ENCODE measurements at places on chromosomes 6 and 20. TPM values are rescaled to one million over a fixed set of nuclear protein-coding genes. Genes with fewer than 3 reads are reported as not detected.

FGD2 gene
- 6.5 TPM for total RNA-seq

RSPO4 gene
- 0.26 TPM for total RNA-seq

BPIFB2 gene
- total RNA-seq = not detected

CST7 gene
- total RNA-seq = 4.1 TPM

TGM2 gene
- total RNA-seq = 3.5 TPM

JPH2 gene
- 3.8 TPM for total RNA-seq

RGS19 gene
- 15.0 TPM for total RNA-seq

HS3ST5 gene
- total RNA-seq = not detected

- DNase-seq = peak; percentile 86
Measured at GRCh38 chr20:49345524-49345923, 67.7 kb upstream of the ZNFX1 start.

GRCh38 chr20:48421547-48421946, 406.3 kb downstream of the PREX1 start:
- no peak for DNase-seq

DNA sequence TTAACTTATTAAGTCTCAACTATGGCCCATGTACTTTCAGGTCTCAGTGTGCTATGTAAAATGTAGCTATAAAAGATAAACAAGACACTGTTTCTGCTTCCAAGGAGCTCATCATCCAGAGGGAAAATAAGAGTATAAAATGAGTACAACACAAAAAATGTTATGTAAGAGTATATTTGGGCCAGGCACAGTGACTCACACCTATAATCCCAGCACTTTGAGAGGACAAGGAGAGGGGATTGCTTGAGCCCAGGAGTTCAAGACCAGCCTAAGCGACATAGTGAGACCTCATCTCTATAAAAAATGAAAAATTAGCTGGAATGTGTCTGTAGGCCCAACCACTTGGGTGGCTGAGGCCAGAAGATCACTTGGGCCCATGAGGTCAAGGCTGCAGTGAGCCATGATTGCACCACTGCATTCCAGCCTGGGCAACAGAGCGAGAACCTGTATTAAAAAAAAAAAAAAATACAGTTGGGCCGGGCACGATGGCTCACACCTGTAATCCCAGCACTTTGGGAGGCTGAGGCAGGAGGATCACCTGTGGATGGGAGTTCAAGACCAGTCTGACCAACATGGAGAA, 124.0 kb downstream of the EDN1 start:
- DNase-seq = no peak

- DNase-seq = no peak
Measured at GRCh38 chr20:32495217-32495565, 89.9 kb downstream of the NOL4L start.

DNA sequence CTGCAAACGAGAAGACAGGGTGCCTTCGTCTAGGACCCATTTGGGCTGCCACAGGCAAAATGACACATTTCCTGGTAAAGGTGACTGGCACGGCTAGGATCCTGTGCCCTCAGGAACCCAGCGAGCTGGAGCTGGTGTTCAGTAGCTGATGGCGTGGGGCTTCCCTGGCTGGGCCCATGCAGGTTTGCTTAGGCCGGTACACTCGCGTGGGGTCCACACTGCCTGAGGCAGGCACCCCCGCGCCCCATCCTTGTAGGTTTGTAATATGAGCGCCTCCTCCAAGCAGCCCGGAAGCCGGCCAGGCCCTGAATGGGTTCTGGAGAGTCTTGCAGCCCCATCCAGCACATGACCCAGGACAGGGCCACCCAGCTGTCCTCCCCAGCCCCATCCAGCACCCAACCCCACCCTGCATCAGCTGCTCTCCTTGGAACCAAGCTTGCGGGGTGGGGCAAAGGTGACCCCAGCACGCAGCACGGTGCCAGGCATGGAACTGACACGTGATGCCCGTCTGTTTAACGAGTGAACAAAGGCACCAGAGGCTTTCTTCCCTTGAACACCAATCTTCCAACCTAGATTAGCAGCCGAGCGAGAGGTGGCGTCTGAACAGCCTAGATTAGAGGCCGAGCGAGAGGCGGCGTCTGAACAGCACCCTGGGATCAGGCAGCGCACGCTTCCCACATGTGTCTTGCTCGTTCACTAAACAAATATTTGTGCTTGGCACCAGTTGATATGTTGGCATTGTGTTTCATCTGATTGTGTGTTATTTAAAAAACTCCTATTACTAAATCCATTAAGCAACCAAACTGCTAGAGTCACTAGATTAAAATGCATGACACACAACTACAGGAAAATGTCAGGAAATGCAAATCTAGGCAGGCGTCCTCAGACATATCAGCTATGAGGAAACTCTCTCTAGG, 112.1 kb downstream of the DLL1 start:
- peak; percentile 81 for DNase-seq

DNA sequence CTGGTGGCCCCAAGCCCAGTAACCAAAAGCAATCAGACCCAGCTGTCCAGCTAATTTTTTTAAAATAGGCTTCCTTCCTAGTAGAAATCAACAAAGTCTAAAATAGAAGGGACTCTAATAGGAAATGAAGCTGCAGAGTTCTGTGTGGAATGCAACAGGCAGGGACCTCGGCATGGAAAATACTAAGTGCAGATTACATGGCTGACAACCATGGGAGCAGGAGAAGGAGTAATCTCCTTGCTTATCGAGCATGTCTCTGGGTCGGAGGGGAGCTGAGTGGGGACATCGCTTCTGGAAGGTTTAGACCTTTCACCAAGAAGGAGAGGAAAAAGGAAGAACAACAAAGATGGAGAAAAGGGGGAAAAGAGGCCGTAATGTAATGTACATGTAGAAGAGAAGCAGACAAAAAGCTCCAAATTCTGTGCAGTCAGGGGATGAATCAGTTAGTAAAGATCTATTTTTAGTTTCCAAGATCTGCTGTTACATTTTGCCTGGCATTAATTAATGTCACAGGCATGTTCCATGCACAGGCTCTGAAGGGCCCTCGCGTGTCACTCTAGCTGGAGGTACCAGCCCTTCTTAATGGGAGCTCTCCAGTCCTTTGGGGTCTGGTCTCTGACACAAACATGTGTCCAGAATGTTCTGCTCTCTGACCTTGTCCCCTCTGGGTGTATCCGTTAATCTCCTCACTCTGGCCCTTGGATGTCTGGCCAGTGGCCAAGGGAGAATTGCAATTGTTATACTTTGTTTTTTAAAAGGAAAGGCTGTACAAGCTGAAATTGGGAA, 16.6 kb upstream of the ZNF831 start:
- DNase-seq = no peak

DNA sequence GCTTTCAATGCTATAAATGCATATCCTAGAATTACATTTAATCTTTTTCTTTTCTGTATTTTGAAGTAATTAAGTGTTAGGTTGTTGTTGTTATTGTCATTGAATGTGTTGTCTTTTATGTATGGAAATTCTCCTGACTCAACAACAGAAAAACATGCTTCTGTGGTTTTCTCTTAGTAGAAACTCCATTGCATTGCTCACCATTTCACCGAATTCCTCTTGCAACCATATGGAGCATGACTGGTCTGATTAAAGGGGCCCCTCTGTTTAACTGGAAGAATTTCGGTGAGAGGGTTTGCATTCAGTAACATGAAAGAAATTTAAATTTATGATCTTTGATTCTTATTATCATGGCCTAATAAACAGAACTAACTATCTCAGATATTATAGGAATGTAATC, 454.3 kb upstream of the JARID2 start:
- DNase-seq = no peak

- no peak for DNase-seq
Measured at GRCh38 chr6:8086755-8087306, 15.5 kb downstream of the EEF1E1 start.

GRCh38 chr6:8172530-8172929, 70.2 kb upstream of the EEF1E1 start:
- DNase-seq = no peak

GRCh38 chr6:102039441-102039840, 645.9 kb downstream of the GRIK2 start:
- DNase-seq = no peak

GRCh38 chr20:38931984-38932383, 5.8 kb downstream of the FAM83D start:
- no peak for DNase-seq

DNA sequence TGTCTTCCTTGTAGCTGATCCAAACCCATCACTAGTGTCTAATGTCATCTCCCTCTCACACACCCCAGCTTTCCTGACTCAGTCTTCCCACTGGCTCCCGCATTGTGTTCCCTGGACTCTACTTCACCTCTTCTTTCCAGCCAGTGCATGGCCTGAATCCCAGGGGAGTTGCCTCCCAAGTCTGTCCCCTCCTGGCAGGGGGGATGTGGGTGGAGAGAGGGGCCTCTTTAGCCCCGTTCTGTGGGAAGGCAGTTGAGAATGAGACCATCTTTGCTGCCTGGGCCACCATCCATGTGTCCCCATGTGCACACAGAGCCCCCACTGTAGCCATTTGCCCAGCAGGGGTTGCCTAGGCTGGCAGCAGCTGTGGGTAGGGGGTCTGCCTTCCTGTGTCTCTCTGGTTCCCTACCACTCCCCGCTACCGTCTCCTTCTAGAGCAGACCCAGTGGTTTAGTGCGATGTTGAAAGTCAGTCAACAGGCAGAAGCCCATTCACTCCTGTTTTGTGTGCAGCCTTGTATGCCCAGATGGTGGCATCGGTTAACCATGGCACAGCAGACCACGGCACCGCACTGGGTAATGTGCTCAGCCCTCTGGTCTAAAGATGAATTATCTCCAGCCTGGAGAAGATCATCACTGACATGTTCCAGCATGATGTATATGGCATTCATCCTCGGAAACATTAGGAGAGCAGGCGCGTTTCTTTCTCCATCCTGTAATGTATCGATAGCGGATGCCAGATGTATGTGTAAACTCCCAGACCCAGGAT, 178.8 kb upstream of the SNX9 start:
- no peak for DNase-seq

GRCh38 chr20:35661053-35661452, 3.6 kb downstream of the CPNE1 start:
- DNase-seq = no peak

GRCh38 chr20:57879779-57880570, 170.2 kb upstream of the PMEPA1 start:
- peak; percentile 84 for DNase-seq

DNA sequence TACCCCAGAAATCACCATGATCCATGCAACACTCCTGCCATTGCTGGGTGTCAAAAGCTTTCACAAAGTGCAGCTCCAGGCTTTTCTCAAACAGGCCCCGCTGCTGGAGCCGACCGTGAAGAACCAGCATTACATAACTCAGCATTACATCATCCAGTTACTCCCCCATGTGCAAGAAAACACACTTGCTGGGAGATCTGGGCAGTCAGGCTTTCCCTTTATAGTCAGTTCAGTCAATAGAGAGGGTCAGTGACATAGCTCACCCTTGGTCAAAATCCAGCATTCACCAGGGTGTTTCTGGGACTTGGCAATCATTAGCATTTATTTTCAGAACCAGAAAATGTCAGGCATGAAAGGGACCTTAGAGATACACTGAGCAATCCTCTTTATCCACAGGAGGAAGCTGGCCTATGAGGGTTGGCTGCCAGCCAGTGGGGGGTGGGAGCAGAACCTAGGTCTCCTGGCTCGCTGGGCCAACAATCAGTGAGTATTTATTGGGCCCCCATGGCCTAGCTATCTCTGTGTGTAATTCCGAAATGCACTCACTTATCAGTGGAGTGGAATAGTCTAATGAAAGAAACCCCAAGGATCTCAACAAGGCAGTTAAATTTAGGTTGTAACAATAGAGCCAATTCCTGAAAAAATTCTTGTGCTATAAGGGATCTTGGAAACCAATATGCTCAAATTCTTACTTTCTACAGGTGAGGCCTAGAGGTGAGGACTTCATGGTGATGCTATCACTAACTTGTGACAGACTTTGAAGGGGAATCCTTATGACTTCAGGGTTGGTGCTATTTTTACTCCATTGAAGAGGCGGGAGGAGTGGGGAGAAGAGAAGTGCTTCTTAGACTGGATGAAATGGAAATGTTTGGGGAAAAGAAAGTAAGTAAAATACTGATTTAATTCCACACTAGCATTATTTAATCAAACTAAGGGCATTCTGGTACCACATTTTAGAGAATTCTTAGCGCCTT, 54.6 kb downstream of the LYRM4 start:
- no peak for DNase-seq

DNA sequence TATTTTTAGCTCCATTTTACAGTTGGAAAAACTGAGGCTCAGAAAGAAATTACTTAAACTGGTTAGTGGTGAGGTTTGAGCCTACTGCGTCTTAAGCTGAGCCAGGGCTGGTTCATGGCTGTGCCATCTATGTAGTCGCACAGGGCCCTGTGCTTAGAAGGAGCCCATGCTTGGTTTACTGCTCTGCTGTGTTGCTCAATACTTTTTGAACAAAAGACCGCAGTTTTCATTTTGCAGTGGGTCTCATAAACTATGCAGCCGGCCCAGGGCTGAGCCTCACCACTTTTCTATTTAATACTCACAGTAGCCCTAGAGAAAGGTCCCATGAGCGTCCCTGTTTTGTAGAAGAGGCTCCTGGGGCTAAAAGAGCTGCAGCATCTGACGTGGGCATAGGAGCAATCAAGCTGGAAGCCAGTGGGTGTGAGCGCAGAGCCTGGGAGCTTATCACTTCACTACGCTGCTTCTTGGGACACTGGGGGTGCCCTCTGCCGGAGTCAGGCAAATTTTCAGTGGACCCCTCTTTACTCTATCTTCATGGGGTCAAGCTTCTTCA, 501 bp downstream of the SIRPB2 start:
- DNase-seq = no peak

Data from suprapubic skin (tissue), 4 donors.